ENCODE measurements at places on chromosomes 2 and 18.
A peak's percentile ranks its signal among the peaks of the same experiment; 100 is the strongest.

- no peak for DNase-seq
Measured at GRCh38 chr18:4603955-4604354, 148.8 kb upstream of the DLGAP1 start.

DNA sequence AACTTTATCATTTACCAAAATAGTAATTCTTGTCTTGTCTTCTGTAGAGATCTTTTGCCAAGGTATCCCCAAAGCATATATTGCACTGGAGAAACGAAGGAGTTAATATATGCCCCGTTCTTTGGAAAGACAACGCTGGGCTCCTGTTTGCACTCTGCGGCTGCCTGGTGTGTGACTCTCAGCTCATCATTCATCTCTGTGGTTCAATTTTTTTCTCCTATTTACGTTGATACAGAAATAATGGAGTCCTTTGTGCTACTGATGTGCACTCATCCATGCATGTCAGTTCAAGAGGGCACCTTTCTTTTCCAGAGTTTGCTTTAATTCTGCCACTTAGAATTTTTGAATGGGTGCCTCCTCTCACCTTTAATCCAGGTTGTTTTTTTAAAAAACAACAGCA is 655.5 kb downstream of the DCDC2C start:
- DNase-seq: no peak

GRCh38 chr2:46388881-46389280 is 90.5 kb upstream of the TMEM247 start:
- DNase-seq: no peak

DNA sequence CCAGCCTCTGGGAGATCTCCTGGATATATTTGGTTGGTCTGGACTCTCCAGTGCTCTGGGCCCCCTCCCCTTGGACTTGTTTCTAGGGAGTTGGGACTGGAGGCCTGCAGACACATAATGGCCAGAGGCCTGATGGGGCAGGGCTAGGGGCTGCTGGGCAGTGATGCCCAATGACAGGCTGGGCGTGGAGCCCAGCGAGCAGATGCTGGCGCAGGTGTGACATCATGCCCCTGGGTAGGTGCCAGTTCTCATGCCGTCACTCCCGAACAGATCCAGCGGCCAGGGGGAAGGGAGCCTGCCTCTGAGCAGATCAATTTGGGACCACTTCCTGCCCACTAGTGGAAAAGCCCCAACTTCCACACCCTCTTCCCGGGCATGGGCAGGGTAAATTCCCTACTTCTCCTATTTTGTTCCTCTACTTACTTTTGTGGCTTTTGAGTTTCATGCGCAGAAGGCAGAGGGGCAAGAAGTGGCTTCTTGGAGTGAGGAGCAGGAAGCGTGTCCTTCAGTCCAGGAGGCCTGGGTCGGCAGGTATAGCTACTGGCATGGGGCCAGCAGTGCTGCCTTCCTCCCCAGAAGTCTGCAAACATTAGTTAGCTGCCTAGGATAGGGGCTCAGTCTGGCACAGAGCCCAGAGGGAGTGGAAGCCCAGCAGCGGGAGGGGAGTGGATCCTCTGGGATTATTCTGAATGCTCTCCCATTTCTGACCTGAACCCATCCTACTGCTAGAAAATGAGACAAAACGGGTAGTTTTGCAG is 6.1 kb downstream of the MPV17 start:
- DNase-seq: no peak

DNA sequence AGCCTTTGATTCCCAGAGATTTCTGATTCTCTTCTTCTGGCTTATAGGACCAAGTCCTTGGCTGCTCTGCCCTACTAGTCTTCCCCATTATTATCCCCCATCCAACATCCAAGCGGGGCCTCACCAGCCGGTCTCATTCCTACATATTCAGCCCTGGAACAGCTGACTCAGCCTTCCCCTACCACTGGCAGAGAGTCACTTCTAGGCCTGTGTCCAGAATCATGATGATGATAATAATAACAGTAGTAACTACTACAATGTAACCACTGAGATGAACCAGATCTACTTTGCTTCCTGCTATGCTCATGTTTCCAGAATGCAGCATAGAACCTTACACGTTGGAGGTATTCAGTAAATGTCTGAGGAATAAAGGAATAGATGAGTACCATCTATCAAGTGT is 295.2 kb downstream of the SRBD1 start:
- DNase-seq: no peak

- no peak for DNase-seq
Measured at GRCh38 chr2:189181706-189182105, 2.1 kb upstream of the COL5A2 start.

DNA sequence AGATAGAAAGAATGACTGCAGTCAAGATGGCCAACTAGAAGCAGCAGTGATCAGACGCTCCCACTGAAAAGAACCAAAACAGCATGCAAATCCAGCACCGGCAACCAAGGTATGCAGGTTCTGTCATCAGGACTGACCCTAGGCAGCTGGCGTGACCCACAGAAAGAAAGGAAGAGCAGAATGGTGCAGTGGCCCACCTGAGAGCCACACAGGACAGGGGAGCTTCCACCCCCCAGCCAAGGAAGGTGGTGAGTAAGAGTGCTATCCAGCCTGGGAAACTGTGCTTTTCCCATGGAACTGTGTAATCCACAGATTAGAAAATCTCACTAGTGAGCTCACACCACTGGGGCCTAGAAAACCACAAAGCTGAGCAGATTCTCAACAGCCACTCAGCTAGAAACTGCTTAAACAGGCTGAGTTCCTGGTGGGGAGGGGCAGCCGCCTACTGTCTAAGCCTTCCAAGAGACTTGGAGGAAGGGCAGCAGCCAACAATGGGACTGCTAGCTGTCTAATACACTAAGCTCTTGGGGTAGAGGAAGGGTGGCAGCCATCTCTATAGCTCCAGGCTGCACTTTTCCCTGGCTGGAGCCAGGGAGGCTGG is 127.9 kb downstream of the EVA1A start:
- no peak for DNase-seq

GRCh38 chr18:75854808-75855207 is 427.3 kb upstream of the SMIM21 start:
- DNase-seq: no peak

DNA sequence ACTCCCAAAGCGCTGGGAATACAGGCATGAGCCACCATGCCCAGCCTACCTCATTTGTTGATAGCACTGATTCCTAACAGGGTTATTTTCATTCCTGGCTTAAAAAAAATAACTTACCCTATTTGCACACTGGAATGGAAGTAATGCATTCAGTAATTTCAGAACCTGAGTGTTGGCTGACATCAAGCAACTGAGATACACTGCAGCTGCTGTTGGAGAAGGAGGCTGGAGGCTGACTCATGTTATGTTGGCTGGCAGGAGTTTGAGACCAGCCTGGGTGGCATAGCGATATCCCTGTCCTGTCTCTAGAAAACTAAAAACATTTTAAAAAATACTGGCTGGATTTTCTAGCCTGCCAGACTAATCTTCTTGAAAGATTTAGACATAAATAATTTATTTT is 385.1 kb upstream of the MEX3C start:
- DNase-seq: no peak

GRCh38 chr18:23982155-23983079 is 32.1 kb upstream of the TTC39C start:
- peak; percentile 51 for DNase-seq

DNA sequence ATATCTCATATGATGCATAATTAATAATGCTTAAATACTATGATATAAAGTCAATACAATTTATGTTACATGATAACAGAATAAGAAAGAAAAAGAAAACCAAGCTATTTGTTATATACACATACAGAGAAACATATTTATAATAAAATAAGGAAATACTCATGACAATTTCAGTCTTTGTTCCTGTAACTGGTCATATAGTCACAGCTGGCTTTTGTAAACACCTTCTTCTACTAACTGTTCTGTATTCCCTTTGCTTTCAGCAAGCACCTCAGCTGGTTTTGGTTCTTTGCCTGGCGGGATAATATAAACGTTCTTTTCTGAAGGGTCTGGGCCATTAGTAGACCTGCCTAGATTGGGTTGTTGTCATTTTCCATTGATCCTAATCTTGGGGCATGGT is 158.5 kb downstream of the COPS8 start:
- DNase-seq: no peak

GRCh38 chr2:10911291-10912075 is at the start of gene KCNF1:
KCNF1 (plus strand) TSS chr2:10911934; CDS start chr2:10912427, 493 bp downstream.
- DNase-seq: peak; percentile 67

DNA sequence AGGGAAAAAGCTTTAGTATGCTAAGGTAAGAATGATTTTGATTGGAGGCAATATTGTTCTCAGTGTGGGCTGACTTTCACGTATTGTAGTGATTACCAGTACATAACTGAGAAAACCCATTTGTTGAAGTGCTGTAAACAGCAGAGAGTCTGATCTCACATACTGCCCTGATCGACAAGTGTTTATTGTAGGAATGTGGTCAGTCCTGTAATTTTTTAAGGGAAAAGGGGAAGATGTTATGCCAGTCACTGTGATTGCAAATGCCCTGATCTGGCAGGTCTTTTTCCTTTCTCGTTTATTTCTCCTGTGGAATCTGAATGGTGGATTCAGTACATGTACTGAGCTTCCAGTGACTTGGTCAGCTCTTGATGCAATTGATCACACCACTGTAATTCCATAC is 11.5 kb downstream of the SPATS2L start:
- no peak for DNase-seq

DNA sequence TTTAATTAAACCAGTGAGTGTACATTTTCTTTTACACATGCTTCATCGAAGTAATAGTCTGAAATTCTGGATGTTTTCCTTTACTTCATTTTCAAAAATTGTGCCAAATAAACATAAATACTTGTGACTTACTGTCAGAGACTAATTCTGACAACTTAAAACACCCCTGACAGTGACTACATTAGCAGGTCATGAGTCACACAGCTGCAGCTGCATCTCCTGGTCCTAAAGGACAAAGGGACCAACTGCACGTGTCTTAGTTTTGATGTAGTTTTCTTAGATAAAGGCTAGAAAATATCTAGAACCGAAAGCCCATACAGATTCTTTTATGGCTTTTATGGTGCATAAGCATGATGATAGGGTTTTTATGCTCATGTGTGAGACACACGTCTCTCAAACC is 29.6 kb upstream of the DSC3 start:
- no peak for DNase-seq

GRCh38 chr18:13543811-13544732 is 182.3 kb downstream of the FAM210A start:
- DNase-seq: no peak

Measured in NCI-H460 (cell line).